ENCODE measurements at places on chromosomes 11 and 22.

DNA sequence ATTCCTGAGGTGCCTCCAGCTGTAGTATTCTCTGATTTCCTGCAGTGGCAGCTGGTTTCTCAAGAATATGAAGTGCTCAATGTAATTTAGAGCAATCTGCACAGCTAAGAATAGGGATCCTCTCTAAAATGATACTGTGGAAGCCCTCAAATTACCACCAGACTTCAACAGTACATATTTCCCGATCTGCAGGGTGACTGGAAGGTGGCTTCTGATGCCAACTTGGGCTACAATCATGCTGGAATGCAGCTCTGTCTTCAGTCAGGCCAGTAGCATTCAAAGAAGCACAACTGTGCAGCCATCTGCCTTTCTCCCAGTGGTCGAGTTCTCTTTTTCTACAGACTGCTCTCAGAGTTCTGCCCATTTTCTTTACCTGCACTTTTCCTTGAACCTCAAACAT is 55.5 kb upstream of the CD5 start:
- no peak for DNase-seq

GRCh38 chr22:46373159-46373558 is 37.6 kb downstream of the TRMU start:
- DNase-seq: no peak

- no peak for DNase-seq
Observed at GRCh38 chr11:62540804-62541701, 5.6 kb downstream of the AHNAK start.

DNA sequence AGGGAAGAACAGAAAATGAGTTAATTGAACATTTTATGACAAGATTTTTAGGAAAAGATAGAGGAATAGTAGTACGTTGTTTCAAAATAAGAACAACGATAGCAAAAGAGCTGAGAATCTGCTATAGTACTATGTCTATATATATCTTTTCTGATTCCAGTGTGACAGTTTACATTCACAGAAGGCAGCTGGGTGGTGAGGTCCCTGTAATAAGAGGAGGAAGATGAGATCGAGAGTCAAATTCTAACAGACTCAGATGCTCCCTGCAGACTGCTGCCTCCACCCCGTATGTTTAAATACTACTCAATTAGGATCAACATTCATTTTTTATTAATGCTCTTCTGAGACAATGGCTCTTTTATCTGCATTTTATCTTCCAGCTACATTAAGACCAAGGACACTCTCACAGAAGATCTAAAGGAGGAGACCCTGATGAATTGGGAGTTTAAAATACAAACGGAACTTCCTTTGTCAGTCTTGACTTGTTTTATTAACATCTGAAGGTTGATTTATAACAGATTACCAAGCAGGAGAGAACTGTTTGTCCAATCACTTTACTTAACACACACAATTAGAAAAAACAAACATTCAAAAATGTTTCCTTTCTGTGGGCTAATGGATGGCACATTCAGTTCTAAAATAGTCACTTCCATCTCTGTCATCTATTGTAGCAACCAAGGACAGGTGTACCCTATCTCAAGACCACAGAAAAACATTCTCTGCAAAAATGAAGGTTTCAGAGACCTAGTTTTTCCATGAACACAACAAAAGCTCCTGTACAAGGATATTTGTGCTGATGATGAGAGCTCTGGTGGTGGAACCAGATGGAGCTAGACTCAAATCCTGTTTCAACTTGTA is 240.2 kb downstream of the CADM1 start:
- DNase-seq: no peak

DNA sequence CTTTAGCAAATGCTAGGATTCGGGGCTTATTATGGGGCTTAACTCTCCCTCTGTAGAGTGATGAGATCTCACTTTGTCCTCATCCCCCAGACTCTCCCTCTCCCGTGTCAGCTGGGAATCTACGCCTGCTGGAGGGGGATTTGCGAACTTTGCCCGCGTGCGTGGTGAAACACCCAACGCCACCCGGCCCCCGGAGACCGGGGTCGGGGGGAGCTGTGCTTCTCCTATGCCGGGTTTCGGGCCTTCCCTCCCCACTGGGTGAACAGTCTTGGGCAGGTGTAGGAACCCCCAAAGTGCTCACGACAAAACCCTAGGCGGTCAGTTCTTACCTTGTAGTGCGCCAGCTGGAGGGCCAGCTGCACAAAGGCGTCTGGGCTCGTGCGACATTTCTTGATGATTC is 21.6 kb upstream of the TESMIN start:
- DNase-seq: no peak

- no peak for DNase-seq
Observed at GRCh38 chr11:91846649-91847048, 378.0 kb upstream of the FAT3 start.

- no peak for DNase-seq
Observed at GRCh38 chr11:12141283-12141682, 30.9 kb downstream of the MICAL2 start.

GRCh38 chr11:14106303-14107049 is 144.0 kb downstream of the SPON1 start:
- no peak for DNase-seq

DNA sequence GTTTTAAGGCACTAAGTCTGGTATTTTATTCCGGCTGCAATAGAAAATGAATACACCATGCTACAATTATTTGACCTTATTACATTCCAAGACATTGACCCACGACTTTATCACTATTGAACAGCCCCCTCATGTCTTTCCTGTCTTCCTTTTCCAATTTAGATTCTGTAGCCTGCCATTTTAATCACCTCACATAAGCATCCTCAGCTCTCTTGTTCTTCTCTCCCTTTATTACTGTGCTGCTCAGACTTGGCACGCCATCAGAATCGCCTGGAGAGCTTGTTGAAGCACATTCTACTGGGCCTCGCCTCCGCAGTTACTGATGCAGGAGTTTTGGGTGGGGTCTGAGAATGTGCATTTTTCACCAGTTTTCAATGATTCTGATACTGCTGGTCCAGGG is 38.7 kb upstream of the SWAP70 start:
- no peak for DNase-seq

DNA sequence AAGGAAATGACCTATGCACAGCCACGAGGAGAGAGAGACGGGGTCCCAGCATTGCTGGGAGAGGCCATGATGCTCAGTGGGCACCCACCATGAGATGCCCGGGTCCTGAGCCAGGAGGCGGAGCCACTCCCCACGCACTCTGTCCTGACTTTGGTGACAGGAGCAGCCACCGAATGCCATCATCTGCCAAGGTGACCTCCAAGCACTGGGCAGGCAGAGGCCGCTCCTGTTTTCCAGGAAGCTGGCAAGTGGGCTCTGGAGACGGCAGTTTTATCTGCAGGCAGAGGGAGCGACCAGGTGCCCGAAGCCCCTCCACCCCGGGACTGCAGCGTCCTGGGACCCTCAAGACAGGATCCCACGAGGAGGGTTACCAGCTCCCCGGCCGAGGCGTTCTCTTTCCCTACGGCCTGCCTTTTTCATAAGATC is 453.9 kb downstream of the BRD1 start:
- no peak for DNase-seq

- no peak for DNase-seq
Observed at GRCh38 chr11:123509737-123510578, 79.9 kb downstream of the GRAMD1B start.

DNA sequence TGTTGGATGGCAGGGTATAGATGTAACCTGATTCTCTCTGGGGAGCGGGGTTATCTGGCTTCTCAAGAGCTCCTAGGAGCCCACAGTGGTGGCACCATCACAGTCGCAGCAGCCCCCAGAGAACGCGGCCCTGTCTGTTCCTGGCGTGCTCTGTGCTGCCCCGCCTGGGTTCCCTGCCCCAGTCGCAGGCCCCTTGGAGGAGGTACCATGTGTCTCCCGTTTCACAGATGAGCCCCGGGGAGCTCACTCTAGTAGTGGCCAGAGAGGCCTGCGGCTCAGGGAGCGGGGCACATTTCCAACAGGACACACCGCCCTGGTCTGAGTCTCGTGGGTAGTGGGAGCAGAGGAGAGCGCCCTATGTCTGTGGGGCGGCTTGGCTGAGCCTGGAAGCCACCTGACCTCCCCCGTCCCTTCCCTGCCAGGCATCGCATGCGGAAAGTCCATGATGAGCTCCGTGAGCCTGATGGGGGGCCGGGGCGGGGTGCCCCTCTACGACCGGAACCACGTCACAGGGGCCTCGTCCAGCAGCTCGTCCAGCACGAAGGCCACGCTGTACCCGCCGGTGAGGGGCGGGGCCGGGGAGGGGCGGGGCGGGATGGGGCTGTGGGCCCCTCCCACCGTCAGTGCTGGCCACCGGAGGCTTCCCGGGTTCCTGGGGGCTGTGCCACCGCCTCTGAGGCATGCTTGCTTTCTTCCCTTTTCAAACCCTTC is 21.0 kb upstream of the PPP6R3 start:
- DNase-seq: no peak

- no peak for DNase-seq
Observed at GRCh38 chr11:63837739-63838138, 1.2 kb upstream of the MARK2 start.

- no peak for DNase-seq
Observed at GRCh38 chr11:127898422-127899365, 688.7 kb downstream of the ETS1 start.

DNA sequence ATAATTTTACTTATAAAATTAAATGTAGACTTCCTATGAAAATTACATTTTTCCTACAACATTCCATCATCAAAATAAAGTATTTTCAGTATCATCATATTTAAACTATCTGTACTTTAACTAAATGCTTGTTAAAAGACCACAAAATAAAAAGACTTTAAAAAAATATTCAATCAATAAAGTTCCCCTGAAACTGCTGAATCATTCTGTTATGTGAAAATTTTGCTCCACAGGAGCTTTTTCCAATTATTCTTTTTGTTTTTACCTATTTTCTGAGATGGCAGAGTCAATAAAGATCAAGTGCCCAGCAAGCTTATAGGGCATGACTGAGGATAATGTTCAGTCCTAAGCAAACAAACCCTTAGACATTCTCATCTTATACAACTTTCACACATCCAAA is 27.3 kb downstream of the ALKBH8 start:
- DNase-seq: no peak

DNA sequence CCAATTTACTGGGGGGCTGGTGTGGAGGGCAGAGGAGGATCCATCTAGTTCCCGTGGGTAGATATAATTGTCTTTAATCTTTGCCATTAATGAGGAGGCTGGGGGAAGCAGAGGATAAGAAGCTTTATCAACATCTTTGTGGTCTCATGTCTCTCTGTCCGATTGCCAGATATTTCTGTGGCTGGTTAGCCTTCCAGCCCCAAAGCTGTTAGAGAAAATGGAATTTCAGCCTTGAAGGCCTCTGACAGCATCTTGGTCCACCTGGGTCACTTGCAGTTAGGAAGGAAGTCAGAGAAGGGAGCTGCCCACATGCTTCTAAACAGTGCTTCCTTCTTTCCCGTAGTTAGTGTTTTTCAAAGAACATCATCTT is 56.9 kb downstream of the ABTB2 start:
- DNase-seq: no peak

GRCh38 chr11:3830730-3831129 is 10.0 kb downstream of the RHOG start:
- no peak for DNase-seq

- no peak for DNase-seq
Observed at GRCh38 chr11:35839368-35840161, 104.3 kb upstream of the LDLRAD3 start.

DNA sequence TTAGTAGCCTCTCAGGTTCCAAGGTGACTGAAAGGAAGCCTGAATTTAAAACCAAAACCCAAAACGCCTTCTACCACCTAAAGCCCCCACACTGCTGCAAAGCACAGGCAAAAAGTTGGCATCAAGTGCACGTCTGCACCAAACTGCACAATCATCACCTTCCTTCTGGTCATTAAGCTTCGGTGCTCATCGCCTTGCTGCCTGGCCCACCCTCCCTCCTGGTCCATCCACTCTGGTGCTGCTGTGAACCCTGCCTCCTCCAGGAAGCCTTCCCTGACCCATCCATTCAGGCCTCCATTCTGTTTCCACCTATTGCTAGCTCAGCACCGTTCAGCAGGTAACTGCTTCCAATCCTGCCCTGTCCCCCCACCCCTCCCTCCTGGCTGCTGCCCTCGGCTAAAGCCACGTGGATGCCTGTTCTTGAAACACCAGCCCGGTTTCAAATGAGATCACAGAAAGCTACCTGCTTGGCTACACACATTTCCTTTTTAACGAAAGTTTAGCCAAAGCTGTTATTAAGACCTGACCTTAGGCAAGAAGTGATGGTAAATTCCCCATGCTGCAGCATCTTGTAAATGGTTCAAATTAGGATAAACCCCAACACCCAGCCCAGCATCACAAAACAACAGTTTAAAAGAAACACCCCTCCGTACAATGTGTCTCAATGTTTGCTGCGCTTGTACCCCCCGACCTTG is 53.8 kb upstream of the CD5 start:
- no peak for DNase-seq

DNA sequence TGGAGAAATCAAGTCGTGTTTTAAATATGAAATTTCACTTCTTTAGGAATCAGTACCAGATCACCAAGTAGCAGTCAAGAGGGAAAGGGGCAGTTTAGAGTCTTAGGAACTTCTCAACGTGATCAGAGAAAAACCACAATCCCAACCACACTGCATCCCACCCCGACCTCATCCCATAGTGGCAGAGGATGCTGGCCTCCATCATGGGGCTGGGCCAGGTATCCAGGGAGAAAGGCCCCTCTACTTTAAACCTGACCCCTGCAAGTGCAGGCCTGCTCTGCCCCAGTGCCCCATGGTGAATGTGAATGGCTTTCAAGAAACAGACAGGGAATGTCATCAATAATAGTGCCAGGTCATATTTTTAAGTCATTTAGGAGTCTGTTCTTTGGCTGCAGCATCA is 12.1 kb downstream of the CHST1 start:
- no peak for DNase-seq

DNA sequence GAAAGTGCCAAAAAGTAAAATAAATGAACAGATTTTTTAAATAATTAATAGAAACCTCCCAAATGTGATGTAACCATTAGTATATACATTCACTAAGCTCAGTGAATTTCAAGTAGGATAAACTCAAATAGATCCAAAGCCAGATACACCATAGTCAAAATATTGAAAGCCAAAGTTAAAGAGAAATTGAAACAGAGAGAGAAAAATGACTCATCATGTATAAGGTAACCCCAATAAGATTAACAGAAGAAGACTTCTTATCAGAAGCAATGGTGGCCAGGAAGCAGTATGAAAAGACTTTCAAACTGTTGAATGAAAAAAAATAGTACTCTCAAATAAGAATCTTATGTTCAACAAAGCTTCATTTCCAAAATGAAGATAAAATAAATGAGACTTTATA is 70.5 kb downstream of the LUZP2 start:
- DNase-seq: no peak

- no peak for DNase-seq
Observed at GRCh38 chr11:77081976-77082836, 15.4 kb downstream of the CAPN5 start.
